Left cardiac atrium (tissue), 4 donors: ENCODE measurements at places on chromosomes 3 and 15. TPM values are rescaled to one million over a fixed set of nuclear protein-coding genes. Genes with fewer than 3 reads are reported as not detected.

Gene TUSC7
- not detected for total RNA-seq

Gene IL16
- 4.7 TPM for total RNA-seq

Gene ZNF717
- 8.5 TPM for total RNA-seq

Gene ZNF619
- total RNA-seq, result 4.2 TPM

Gene PLSCR2
- total RNA-seq, result not detected

Gene WDR93
- not detected for total RNA-seq

Gene LTK
- 0.50 TPM for total RNA-seq

Gene ARPC4
- total RNA-seq, result 96.2 TPM

Gene PGBD4
- total RNA-seq, result 1.9 TPM

Gene EXD1
- total RNA-seq, result not detected

Gene TMEM87A
- total RNA-seq, result 28.3 TPM

Gene COL6A5
- not detected for total RNA-seq

Gene CD80
- total RNA-seq, result 0.21 TPM

Gene GPR15
- total RNA-seq, result 0.24 TPM

Gene RASL12
- total RNA-seq, result 53.3 TPM

Gene RFC4
- 9.6 TPM for total RNA-seq

Gene DNAJC17
- 18.8 TPM for total RNA-seq

Gene NOX5
- 0.18 TPM for total RNA-seq
